ENCODE measurements at places on chromosomes 3 and 15.

DNA sequence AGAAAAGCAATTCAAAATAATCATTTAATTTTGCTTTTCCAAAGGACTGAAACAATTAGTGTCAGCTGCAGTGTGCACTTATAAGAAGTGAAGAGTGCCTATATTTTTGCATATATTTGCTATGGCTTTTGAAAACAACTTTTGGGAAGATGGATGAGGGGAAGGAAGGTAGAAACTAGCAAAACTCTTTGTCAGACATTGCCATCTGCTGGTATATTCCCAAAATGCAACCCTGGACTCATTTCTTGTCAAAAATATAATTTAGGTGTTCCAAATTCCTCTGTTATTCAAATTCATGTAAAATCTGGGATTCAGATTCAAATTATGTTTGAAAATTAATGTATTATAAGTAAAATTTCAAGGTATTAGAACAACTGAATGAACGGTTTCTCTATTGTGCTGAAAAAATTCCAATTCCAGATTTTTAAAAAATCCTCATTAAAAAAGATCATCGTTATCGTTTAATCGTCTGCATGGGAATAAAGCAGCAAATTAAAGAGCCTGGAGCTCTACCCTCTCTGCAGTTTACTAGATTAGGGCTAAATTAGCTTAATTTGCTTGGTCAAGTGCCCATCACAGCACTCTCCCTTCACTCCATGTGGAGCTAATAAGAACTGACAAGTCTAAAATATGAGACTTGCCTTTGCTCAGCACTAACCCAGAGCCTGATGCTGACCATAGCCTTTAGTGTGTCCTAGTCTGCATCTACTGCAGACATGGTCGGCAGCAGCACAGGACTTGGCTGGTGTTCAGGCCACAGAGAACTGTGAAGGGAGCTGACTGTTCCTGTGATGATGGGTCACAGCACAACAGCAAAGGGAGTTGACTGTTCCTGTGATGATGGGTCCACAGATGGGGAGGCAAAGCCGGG is 67.9 kb upstream of the MITF start:
- peak; percentile 11 for DNase-seq

- no peak for DNase-seq
These were observed 63.4 kb downstream of the MAP2K5 start for GRCh38 chr15:67605871-67606270.

GRCh38 chr15:22867886-22868285 is 29.4 kb downstream of the NIPA2 start:
- no peak for DNase-seq

DNA sequence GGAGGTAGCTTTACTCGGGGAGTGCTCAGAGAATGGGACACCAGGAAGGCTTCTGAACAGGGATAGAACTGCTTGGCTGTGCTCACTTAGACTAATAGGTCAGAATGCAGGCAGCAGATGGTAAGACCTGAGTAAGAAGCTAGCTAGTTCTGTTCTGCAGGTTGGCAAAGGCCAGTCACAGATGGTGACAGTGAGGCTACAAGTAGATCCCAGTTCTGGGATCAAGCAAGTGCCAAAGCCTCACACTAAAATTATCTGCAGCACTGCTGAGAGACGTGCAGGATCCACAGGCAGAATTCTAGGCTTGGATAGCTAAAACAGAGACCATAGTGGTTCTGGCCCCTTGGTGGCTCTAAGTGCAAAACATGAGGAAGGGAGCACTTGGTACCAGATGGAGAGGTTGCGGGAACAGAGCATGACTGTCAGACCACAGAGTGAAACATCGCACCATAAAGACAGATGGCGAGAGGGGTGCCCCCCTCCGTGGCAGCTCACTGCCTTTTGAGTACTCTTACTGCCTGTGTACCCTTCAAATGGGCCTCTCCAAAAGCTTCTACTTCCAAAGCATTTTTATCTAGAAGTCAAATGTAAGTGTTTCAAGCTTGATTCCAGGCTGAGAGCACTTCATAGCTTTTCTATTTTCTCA is 3.6 kb upstream of the GLCE start:
- DNase-seq, result no peak

DNA sequence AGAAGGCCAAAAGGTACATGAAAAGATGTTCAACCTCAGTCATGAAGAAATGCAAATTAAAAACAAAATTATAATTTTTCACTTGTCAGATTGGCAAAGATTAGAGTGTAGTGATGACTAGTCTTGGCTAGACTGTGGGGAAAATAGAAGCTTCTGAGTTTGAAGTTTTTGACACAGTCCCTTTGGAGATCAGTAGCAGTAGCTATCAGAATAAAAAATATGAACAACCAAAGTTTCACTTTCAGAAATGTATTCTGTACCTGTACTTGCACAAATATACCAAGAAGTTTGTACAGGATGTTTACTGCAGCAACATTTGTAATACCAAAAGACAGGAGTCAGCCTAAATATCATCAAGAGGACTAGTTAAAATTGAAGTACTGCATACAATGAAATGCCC is 14.1 kb downstream of the ATP2C1 start:
- no peak for DNase-seq

- no peak for DNase-seq
These were observed 398.1 kb downstream of the NSUN3 start for GRCh38 chr3:94460931-94461330.

GRCh38 chr3:8436661-8437287 is 64.8 kb upstream of the LMCD1 start:
- no peak for DNase-seq

GRCh38 chr3:161070252-161070930 is 34.8 kb downstream of the B3GALNT1 start:
- no peak for DNase-seq

- DNase-seq, result no peak
These were observed 580.4 kb downstream of the VGLL3 start for GRCh38 chr3:86410587-86410986.

- DNase-seq, result no peak
These were observed 22.2 kb downstream of the MELTF start for GRCh38 chr3:197007296-197007940.

DNA sequence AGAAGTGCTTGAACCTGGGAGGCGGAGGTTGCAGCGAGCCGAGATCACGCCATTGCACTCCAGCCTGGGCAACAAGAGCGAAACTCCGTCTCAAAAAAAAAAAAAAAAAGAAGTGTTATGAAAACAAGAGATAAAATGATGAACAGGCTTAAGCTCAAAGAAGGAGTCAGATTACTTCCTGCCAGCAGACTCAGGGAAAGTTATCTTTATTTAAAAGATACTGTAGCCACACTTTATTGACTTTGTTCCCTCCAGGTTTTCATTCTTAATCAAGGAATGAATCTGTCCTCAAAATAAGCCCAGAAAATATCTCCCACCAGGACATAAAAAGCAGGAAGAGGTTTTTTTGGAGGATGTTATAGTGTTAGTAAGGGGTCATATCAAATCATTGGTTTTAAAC is 176.5 kb upstream of the KCNMB2 start:
- no peak for DNase-seq

GRCh38 chr15:67548862-67549651 is 6.6 kb downstream of the MAP2K5 start:
- no peak for DNase-seq

DNA sequence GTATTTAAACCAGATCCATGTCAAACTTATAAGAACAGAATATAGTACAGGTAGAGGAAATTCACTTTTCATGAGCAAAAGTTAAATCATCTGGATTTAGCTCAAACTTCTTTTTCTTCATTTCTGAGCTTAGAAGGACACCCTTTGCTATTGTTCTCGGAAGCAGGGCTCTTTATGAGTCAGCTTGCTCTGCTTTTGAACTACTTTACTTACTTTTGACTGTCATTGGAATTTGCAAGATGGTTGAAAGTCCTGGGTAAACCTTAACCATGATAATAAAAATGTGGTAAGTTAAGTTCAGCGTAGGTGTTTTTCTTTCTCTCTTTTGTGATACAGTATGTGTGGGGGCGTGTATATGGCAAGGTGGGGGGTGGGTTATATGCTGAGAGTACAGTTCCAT is 312.7 kb upstream of the DPH6 start:
- no peak for DNase-seq

GRCh38 chr15:33083232-33084081 is 111.1 kb downstream of the FMN1 start:
- no peak for DNase-seq

GRCh38 chr15:50095938-50096821 is 22.9 kb downstream of the ATP8B4 start:
- DNase-seq, result no peak

DNA sequence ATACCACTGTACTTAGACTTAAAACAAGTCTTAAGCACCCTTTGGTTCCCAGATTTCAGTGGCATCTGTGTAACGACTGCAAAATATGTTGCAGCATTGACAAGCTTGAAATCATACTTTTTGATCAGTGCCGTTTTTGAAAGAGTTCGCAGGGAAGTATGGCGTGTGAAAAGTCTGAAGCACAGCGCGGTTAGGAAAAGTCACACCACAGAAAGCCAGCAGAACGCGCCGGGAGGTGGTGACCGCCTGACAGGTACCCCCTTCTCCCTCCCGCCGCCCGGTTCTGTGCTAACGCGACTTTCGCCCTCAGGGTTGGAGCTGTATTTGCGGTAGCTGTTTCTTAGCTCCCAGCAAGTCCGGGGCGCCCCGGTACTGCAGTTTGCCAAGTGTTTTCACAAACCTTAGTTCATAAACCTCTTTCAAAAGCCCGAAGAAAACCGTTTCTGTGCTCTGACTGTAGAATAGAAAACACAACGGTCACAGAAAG is 481 bp upstream of the CRYBG3 start:
- peak; percentile 68 for DNase-seq

GRCh38 chr3:43738305-43738704 is 47.6 kb downstream of the ABHD5 start:
- no peak for DNase-seq

GRCh38 chr3:194279701-194280360 is 71.3 kb downstream of the CPN2 start:
- no peak for DNase-seq

DNA sequence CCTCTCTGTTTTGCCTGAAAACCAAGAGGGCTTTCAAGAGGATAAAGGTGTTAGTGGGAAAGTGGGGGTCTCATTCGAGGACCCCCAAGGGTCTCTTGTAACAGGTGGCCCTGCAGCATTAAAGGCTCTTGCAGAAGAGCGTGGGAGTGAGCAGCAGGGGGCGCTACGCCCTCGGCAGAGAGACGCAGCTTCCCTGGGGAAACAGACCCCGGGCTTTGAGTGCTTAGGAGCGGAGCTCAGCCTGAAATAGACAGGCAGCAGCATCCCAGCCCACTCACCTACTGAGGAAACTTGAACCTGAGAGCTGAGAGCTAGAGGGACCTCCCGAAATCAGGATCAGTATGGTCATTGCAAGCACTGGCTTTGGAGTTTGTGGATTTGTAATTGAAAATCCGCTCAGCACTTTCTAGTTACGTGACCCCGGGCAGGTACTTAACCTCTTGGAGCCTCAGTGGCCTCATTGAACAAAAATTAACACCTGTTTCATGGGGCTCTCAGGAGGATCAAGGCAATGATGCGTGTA is 25.7 kb downstream of the RPLP1 start:
- peak; percentile 77 for DNase-seq

GRCh38 chr15:84400017-84400740 is 164.6 kb downstream of the GOLGA6L4 start:
- no peak for DNase-seq

DNA sequence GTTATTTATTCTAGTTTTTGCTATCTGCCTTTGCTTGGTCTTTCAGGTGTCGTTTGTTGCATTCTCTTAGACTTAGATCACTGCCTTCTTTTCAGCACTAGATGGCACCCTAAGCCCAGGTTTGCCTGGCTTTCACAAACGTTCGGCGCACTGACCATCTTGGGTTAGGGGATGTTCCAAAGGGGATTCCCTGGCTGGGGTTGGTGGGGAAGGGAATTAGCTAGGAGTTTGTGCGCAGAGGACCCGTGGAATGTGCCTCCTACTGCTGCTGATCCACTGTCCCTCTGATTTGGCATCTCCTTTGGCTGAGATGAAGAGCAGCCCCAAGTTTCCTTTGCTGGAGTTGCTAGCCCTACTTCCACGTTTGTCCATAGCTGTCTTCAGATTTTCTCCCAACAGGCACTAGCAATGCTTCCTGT is 33.9 kb downstream of the PFN2 start:
- peak; percentile 59 for DNase-seq

DNA sequence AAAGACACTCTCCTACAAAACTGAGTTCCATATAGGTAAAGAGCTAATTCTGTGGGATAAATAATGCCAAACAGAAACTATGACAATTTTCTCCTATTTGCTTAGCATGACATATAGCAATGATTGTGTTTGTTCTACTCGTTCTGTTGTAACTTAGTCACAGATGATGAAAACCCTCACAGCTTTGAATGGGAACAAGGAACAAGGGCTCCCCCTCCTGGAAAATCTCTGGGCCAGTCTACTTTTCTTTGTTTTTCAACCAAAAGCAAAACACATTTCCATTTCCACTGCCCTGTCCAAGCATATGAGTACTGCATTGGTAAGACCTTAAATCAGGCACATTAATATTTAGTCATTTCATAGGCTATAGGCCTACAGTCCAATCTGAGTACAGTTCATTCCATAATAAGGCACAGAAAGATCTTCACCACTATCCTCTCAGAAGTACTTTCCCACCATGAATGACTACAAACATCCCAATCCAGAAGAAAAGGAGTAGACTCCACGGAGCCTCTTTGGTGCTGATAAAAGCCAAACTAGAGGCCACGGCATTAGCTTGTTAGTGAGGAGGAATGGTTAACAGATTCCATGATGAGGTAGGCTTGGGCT is 67.1 kb downstream of the ATP8B4 start:
- peak; percentile 58 for DNase-seq

DNA sequence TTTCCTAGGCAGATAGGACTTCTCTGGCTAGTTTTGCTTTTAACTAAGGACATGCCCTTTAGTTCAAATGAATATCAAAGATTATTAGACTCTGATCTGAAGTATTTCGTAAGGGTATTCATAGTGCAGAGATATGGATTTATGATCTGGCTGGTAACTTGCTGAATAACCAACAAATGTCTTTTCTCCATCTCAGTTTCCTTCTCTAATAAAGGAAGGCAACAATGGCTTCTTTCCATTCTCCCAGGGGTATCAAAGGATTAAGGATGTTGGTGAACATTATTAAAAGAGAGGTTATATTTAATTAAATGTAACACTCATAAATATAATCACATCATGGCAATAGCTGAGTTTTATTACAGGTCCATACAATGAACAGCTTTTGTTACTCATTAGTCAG is 79.2 kb upstream of the STXBP5L start:
- DNase-seq, result no peak

- peak; percentile 40 for DNase-seq
These were observed 900 bp upstream of the HYAL3 start for GRCh38 chr3:50299929-50300680.

- no peak for DNase-seq
These were observed 766.3 kb downstream of the ZNF385D start for GRCh38 chr3:20984594-20985205.

- DNase-seq, result no peak
These were observed 115.9 kb upstream of the LPP start for GRCh38 chr3:188037965-188038581.

GRCh38 chr3:15309662-15310335 is 22.6 kb downstream of the SH3BP5 start:
- DNase-seq, result peak; percentile 72

DNA sequence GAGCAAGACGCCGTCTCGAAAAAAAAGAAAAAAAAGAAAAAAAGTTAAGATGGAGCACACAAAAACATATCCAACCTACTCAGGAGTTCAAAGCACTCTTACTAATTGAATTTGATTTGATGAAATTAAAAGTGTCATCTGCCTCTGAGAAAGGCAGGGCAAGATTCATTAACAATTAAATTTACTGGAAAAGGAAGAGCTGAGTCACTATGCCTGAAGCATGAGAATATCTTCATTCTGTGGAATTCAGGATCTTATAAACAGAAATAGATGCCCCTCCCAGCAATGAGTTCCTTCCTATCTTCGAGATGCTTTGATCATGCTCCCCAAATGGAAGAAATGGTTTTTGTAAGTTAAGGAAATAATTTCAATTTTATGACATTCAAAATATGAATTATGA is 61.0 kb upstream of the ST3GAL6 start:
- no peak for DNase-seq
